Neural crest cell (in vitro differentiated cells): ENCODE measurements at places on chromosomes 5 and 9. TPM values are rescaled to one million over a fixed set of nuclear protein-coding genes. Genes with fewer than 3 reads are reported as not detected.

- peaks cover 50% of the 10 kb centered on the region for H3K4me1 ChIP-seq
- peak overlapping the region; percentile 52 for H3K4me3 ChIP-seq
- no peak for DNase-seq
- peak overlapping the region; percentile 98 for H3K27ac ChIP-seq
- H3K36me3 ChIP-seq, result peaks cover 17% of the 10 kb centered on the region
Observed at GRCh38 chr5:8842971-8843551, 702.8 kb downstream of the SEMA5A start.

- no peaks in the 10 kb centered on the region for H3K36me3 ChIP-seq
- no peak overlapping the region for H3K27ac ChIP-seq
- DNase-seq, result no peak
- H3K4me3 ChIP-seq, result no peak overlapping the region
Observed at GRCh38 chr9:32351845-32352244, 32.6 kb upstream of the ACO1 start.

DNA sequence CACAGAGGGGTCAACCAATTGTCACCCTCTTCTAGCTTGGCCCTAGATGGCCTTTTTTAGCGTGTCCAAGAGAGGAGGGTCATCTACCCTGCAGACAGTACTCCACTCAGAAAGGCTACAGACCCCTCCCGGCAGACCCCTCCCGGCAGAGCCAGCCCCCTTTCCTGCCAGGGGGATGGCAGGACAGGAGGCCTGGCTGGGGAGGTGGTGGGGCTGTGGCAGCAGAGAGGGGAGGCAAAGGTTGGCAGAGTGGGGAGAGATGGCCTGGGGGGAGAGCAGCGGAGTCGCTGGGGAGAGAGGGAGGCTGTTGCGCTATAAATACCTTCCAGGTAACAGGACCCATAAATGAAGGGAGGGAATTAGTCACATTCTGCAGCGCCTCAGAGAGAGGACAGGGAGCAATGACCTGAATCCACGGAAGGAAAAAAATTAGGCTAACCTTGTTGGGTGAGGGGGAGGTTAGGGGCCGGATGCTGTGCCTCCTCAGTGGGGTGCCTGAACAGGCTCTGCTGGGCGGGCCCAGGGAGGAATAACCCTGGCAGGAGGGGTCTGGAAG is 32.9 kb upstream of the PSD2 start:
- H3K4me1 ChIP-seq, result peaks cover 52% of the 10 kb centered on the region
- no peak for DNase-seq
- no peak overlapping the region for H3K4me3 ChIP-seq
- no peak overlapping the region for H3K27ac ChIP-seq

GRCh38 chr5:56310711-56311204 is 77.6 kb upstream of the ANKRD55 start:
- no peaks in the 10 kb centered on the region for H3K27me3 ChIP-seq
- peaks cover 3% of the 10 kb centered on the region for H3K4me1 ChIP-seq
- no peak overlapping the region for H3K27ac ChIP-seq
- peaks cover 11% of the 10 kb centered on the region for H3K36me3 ChIP-seq

DNA sequence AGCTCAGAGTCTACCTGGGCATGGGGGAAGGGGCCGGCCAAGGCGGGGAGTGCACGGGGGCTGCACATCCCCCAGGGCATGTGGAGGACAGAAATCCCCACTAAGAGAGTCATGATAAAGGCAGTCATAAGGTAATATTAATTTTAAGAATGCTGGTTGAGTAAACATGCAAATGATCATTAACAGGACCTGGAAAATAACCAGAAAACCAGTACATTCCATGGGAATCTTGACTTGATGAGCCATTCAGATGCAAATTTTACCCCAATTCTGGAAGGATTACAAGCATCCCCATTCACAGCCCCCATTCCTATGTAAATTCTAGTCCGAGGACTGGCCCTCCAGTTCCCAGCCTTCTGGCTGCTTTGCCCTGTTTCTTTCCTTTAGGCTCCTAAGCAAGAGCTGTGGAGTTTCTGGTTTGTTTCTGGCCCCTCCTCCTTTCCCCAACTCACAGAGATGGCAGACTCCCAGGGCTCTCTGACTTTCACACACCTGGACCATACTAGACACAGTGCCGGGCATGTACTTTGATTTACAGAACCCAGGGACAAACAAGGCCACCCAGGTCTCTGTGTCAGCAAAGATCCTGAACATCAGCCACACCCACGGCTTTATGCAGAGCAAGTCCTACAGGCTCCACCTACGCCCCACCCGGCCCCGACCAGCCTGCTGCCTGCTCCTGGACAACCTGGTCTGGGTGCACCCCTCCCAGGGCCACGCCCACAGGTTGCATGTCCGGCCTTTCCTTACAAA is 62.7 kb downstream of the SEMA4D start:
- peaks cover 3% of the 10 kb centered on the region for H3K27me3 ChIP-seq
- no peaks in the 10 kb centered on the region for H3K36me3 ChIP-seq
- no peak for DNase-seq
- no peak overlapping the region for H3K4me3 ChIP-seq

GRCh38 chr9:82057805-82058204 is 69.2 kb downstream of the SPATA31D1 start:
- H3K4me3 ChIP-seq, result no peak overlapping the region
- DNase-seq, result no peak
- no peak overlapping the region for H3K27ac ChIP-seq
- peaks cover 3% of the 10 kb centered on the region for H3K4me1 ChIP-seq

DNA sequence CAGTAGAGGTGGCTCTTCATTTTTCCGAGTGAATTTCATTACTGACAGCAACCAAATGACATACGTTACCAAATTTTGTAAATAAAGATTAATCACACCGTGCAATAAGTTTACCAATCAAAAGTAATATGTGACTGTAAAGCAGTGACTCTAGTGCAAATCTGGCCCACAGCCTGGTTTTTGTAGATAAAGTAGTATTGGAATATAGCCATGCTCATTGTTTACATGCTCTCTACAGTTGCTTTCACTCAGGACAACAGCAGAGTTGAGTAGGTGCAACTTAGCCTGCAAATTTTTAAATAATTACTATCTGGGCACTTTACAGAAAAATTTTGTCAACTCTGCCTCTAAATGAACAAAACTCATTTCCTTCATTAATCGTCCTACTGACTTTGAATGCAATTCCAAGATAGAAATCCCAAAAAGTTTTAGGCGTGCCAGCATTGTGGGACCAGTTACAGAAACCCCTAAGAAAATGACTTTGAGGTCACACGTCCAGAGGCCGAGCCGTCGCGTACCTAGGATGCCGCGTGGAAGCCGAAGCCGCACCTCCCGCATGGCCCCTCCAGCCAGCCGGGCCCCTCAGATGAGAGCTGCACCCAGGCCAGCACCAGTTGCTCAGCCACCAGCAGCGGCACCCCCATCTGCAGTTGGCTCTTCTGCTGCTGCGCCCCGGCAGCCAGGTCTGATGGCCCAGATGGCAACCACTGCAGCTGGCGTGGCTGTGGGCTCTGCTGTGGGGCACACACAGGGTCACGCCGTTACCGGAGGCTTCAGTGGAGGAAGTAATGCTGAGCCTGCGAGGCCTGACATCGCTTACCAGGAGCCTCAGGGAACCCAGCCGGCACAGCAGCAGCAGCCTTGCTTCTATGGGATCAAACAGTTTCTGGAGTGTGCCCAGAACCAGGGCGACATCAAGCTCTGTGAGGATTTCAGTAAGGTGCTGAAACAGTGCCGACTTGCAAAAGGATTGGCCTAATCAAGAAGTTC is 180.7 kb upstream of the TLE4 start:
- no peak for DNase-seq
- H3K36me3 ChIP-seq, result no peaks in the 10 kb centered on the region
- H3K27me3 ChIP-seq, result no peaks in the 10 kb centered on the region
- no peak overlapping the region for H3K4me3 ChIP-seq

- H3K36me3 ChIP-seq, result no peaks in the 10 kb centered on the region
- H3K4me3 ChIP-seq, result no peak overlapping the region
- no peaks in the 10 kb centered on the region for H3K4me1 ChIP-seq
- peak overlapping the region; percentile 27 for H3K27ac ChIP-seq
Observed at GRCh38 chr9:133604856-133605255, 4.3 kb downstream of the FAM163B start.

- H3K4me3 ChIP-seq, result no peak overlapping the region
- DNase-seq, result no peak
- H3K27me3 ChIP-seq, result no peaks in the 10 kb centered on the region
- H3K27ac ChIP-seq, result no peak overlapping the region
Observed at GRCh38 chr5:133377736-133378135, 234.6 kb downstream of the FSTL4 start.

DNA sequence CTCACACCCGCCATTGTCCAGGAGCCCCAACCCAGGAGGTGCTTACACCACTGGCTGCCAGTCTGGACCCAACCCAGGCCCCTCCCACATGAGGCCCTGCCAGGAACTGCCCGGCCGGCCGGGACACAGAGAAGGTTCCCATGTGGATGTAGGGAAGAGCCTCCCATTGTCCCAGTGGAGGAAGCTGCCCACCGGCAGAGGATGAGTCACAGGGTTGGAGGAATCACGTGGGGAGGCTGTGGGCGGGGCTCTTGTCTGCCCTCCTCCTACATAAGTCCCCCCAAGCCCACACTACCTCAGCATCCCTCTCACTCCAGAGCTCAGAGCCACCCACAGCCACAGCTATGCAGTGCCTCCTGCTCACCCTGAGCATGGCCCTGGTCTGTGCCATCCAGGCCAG is 26.1 kb downstream of the PAEP start:
- no peaks in the 10 kb centered on the region for H3K27me3 ChIP-seq
- no peaks in the 10 kb centered on the region for H3K4me1 ChIP-seq
- DNase-seq, result no peak
- H3K36me3 ChIP-seq, result no peaks in the 10 kb centered on the region
- no peak overlapping the region for H3K27ac ChIP-seq

- no peaks in the 10 kb centered on the region for H3K36me3 ChIP-seq
- H3K27ac ChIP-seq, result no peak overlapping the region
- H3K4me3 ChIP-seq, result no peak overlapping the region
Observed at GRCh38 chr5:151008906-151009305, 11.5 kb upstream of the GPX3 start.

- no peaks in the 10 kb centered on the region for H3K4me1 ChIP-seq
- H3K4me3 ChIP-seq, result no peak overlapping the region
- H3K27me3 ChIP-seq, result no peaks in the 10 kb centered on the region
- no peaks in the 10 kb centered on the region for H3K36me3 ChIP-seq
Observed at GRCh38 chr5:154345255-154345952, 100.4 kb upstream of the SAP30L start.

GRCh38 chr9:133248726-133249295 is 26.2 kb downstream of the ABO start:
- H3K36me3 ChIP-seq, result no peaks in the 10 kb centered on the region
- no peak for DNase-seq
- no peak overlapping the region for H3K27ac ChIP-seq
- peaks cover 3% of the 10 kb centered on the region for H3K4me1 ChIP-seq

GRCh38 chr5:177300236-177300880 is 3.2 kb downstream of the RAB24 start:
- peaks cover 7% of the 10 kb centered on the region for H3K27me3 ChIP-seq
- no peak for DNase-seq
- H3K27ac ChIP-seq, result peak overlapping the region; percentile 20
- peak overlapping the region; percentile 95 for H3K4me3 ChIP-seq
- peaks cover 42% of the 10 kb centered on the region for H3K4me1 ChIP-seq
- H3K36me3 ChIP-seq, result no peaks in the 10 kb centered on the region

- H3K27me3 ChIP-seq, result no peaks in the 10 kb centered on the region
- no peak overlapping the region for H3K27ac ChIP-seq
- DNase-seq, result no peak
- no peaks in the 10 kb centered on the region for H3K36me3 ChIP-seq
Observed at GRCh38 chr5:77816686-77817085, 40.5 kb upstream of the TBCA start.

DNA sequence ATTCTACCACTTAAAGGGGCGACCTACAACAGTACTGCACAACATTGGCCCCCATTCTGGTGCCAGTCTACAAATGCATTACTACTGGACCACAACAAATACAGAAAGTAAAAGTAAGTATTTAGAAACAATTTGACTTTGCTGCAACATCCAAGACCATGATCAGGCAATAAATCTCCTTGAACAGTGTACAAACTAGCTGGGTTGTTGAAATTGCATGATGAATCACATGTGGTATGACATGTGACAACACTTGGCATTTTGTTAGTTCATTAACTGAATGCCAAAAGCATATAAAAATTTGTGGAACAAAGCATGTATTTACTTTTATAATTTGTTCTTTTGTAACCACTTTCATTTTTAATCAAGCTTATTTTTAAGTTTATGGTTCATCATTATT is 270.5 kb downstream of the NFIB start:
- no peaks in the 10 kb centered on the region for H3K36me3 ChIP-seq
- H3K27ac ChIP-seq, result no peak overlapping the region
- H3K27me3 ChIP-seq, result no peaks in the 10 kb centered on the region
- DNase-seq, result no peak
- no peak overlapping the region for H3K4me3 ChIP-seq

The RNF183 gene
- total RNA-seq, result not detected in 2 replicates

The POMT1 gene
- 42.8 and 46.3 TPM in 2 replicates for total RNA-seq

The SPINK13 gene
- total RNA-seq, result not detected in 2 replicates

The PCDHGA4 gene
- 0.56 and 0.93 TPM in 2 replicates for total RNA-seq

The ZDHHC11B gene
- 3.0 and 3.5 TPM in 2 replicates for total RNA-seq

The EXD3 gene
- total RNA-seq, result 15.1 and 17.6 TPM in 2 replicates

The PHYHD1 gene
- total RNA-seq, result 3.9 and 5.0 TPM in 2 replicates

The COMMD10 gene
- total RNA-seq, result 29.4 and 30.7 TPM in 2 replicates

The AMBP gene
- 0.40 TPM in 1 of 2 replicates, not detected in the other for total RNA-seq
